Activated CD8-positive, alpha-beta memory T cell treated with anti-CD3 and anti-CD28 coated beads, Interleukin-2, amount 10 ng/mL, durations not matched to agents 7 days and 5 days (primary cell): ENCODE measurements at places on chromosomes 3 and 15. TPM values are rescaled to one million over a fixed set of nuclear protein-coding genes. Genes with fewer than 3 reads are reported as not detected.

Gene RHOA
- 439 TPM for total RNA-seq

Gene EHHADH
- 3.8 TPM for total RNA-seq

Gene RPP14
- 12.9 TPM for total RNA-seq

Gene GOLGA8Q
- 6.2 TPM for total RNA-seq

- H3K27me3 ChIP-seq: peaks cover 25% of the 10 kb centered on the region
- H3K4me1 ChIP-seq: peaks cover 71% of the 10 kb centered on the region
- peaks cover 38% of the 10 kb centered on the region for H3K36me3 ChIP-seq
- H3K4me3 ChIP-seq: no peak overlapping the region
Measured at GRCh38 chr3:45909542-45909941, 23.2 kb downstream of the CCR9 start.

- no peak for DNase-seq
- no peak overlapping the region for H3K27ac ChIP-seq
- no peaks in the 10 kb centered on the region for H3K27me3 ChIP-seq
- H3K36me3 ChIP-seq: no peaks in the 10 kb centered on the region
- no peak overlapping the region for H3K4me3 ChIP-seq
- no peaks in the 10 kb centered on the region for H3K4me1 ChIP-seq
Measured at GRCh38 chr15:29612701-29613100, 209.6 kb downstream of the TJP1 start.

DNA sequence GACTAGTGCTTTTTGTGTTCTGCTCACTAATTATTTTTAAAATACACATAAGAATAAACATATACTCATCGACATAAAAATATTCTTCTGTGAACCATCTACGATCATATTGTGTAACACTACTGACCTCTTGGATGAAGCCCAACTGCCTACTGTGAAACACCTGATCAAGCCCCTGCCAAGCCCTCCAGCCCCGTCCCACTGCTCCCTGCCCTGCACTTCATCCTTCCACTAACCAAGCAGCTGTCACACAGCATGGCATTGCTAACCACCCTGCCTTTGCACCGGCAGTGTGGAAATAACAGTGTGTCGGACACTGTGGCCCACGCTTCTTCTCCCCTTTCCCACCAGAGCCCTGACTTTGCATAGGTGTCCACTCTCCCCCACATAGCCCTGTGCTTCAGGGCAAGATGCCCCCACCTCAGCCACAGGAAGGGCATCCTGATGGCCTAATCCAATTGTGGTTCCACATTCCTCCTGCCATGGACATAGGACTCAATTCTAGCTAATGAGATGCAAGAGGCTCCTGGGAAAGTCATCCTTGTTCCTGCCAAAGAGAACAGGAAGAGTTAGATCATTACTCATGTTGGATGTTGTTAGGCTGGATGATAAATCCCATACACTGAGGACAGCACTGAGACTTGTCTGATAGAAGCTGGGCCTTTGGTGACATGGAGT lies 35.0 kb upstream of the ARID3B start:
- no peak for DNase-seq
- no peak overlapping the region for H3K4me3 ChIP-seq
- H3K36me3 ChIP-seq: peaks cover 11% of the 10 kb centered on the region
- no peak overlapping the region for H3K27ac ChIP-seq
- H3K4me1 ChIP-seq: peaks cover 6% of the 10 kb centered on the region
- no peaks in the 10 kb centered on the region for H3K27me3 ChIP-seq

DNA sequence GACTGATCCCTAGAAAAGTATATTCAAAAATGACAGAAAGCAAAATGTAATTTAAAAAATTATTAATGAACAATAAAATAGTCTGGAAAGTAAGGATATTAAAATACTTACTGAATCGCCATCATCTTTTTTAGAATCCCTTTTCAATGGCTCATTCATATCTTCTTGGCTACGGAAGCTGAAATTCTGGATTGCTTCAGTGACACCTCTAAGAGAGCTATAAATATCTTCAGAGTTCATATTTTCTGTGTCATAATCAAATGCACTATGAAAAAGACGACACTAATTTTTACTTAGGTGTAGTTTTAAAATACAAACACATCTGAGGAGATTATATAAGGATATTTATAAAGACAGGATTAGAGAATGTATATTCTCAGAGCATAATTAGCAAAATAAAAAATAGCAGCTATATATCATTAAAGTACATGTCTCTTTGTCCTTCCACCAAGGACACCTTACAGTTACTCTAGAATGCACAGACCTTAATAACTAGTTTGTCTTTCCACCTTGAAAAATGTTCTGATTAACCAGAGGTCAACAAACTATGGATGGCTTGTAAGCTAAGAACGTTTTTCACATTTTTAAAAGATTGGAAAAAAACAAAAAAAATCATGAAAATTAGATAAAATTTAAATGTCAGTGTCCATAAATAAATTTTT lies 98.6 kb upstream of the UBP1 start:
- H3K27me3 ChIP-seq: no peaks in the 10 kb centered on the region
- peaks cover 28% of the 10 kb centered on the region for H3K36me3 ChIP-seq
- H3K4me1 ChIP-seq: peaks cover 3% of the 10 kb centered on the region

DNA sequence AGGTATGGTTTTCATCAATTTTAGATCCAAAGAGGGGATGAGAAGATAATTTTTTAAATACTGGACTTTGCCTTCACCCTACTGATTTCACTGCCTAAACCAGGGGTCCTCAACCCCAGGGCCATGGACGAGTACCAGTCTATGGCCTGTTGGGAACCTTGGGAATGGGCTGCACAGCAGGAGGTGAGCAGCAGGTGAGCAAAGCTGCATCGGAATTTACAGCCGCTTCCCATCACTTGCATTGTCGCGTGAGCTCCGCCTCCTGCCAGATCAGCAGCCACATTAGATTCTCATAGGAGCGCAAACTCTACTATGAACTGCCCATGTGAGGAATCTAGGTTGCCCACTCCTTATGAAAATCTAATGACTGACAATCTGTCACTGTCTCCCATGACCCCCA lies 76.3 kb upstream of the TTBK2 start:
- H3K27me3 ChIP-seq: no peaks in the 10 kb centered on the region
- H3K27ac ChIP-seq: no peak overlapping the region
- peaks cover 2% of the 10 kb centered on the region for H3K4me1 ChIP-seq
- H3K4me3 ChIP-seq: no peak overlapping the region
- peaks cover 15% of the 10 kb centered on the region for H3K36me3 ChIP-seq

GRCh38 chr3:32460031-32460749 lies 42.5 kb downstream of the CMTM6 start:
- H3K36me3 ChIP-seq: peaks cover 7% of the 10 kb centered on the region
- peak overlapping the region; percentile 67 for H3K4me3 ChIP-seq
- H3K27ac ChIP-seq: no peak overlapping the region
- peak; percentile 92 for DNase-seq

- no peaks in the 10 kb centered on the region for H3K27me3 ChIP-seq
- peak overlapping the region; percentile 19 for H3K27ac ChIP-seq
- peaks cover 15% of the 10 kb centered on the region for H3K36me3 ChIP-seq
- peaks cover 20% of the 10 kb centered on the region for H3K4me1 ChIP-seq
- no peak for DNase-seq
- H3K4me3 ChIP-seq: no peak overlapping the region
Measured at GRCh38 chr15:41438206-41438605, 21.3 kb downstream of the RTF1 start.
